Stimulated activated CD8-positive, alpha-beta memory T cell treated with anti-CD3 and anti-CD28 coated beads, Interleukin-15, amount 100 ng/mL, for 4 hours (primary cell): ENCODE measurements at places on chromosomes 2 and 18.

DNA sequence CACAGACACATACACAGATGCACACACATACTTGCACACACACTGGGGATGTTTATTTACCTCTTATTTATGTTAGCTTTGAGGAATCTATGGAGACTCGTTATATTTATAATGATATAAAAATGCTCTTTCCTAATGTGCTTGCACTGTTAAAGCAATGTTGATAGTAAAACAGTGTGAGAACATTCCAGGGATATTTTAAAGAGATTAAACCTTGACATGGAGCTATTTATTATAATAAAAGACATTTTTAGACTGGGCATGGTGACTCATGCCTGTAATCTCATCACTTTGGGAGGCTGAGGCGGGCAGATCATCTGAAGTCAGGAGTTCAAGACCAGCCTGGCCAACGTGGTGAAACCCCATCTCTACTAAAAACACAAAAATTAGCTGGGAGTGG lies 557.3 kb upstream of the ZNF804A start:
- DNase-seq, result no peak

DNA sequence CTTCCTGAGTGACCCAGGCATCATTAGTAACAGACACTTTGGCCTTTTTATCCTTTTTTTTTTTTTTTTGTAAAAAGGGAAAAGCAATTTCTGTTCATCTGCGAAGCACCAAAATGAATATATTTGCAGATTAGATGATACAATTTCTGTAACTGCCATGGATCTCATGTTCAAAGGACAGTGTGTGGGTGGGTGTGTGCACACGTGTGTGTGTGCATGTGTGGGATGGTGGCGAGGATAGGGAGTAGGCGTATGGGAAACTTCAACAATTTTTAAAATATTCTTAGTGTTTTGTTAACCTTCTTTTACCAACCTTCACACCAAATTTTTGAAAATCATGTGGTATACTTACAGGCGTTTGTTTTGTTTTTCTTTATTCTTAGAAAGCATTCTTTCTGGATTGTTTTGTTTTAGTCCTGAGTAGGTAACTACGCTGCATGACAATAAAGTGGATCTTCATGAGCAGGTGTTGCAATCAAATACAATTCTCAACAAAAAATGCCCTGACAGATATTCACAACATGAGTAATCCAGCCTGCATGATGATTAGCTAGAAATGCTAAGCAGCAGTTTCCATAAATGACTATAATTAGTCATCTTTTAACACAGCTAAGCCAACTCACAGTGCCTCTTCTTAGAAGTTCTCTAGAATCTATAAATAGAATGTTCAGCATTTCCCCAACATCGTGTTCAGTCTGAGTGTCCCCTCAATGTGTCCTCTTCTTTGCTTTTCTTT lies 53.5 kb upstream of the RMDN2 start:
- DNase-seq, result no peak

DNA sequence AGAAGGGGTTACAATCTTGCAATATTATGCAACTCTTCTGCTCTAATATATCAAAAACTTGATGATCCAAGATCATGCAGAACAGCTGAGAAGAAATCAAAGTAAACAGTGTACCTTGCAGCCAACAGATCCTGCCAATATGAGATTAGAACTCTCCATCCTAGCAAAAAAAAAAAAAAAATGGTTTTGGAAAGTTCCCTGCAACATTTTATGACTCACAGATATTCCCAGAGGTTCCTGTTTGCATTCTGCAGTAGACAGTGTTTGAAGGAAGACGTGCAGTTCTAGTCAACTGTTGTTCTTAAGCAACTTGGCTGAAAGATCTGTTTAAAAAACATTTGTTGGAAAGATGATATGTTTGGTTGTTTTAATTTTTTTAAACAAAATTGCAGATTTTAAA lies 103.6 kb upstream of the WDR75 start:
- no peak for DNase-seq

- no peak for DNase-seq
Observed at GRCh38 chr2:160515120-160515519, 21.5 kb upstream of the RBMS1 start.

GRCh38 chr2:223771475-223771874 lies 65.9 kb downstream of the AP1S3 start:
- DNase-seq, result no peak

DNA sequence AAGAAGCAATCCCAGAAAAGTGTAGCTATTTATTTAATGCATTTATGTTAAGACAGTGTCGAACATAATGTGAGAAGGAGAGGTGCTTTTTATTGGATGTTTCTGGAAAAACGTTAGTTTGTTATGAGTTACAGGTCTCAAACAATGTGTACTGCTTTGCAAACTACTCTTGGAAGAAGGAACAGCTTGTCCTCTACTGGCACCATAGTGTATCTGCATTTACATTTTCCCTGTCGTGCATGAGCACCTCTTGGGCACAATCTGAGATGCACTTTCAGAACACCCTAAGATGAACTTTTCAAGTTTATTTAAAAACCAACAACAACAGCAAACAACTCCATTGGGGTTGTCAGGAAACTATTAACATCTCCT lies 22.8 kb downstream of the CCNYL1 start:
- DNase-seq, result no peak

- DNase-seq, result no peak
Observed at GRCh38 chr18:39793609-39794008, 2161.4 kb upstream of the PIK3C3 start.

DNA sequence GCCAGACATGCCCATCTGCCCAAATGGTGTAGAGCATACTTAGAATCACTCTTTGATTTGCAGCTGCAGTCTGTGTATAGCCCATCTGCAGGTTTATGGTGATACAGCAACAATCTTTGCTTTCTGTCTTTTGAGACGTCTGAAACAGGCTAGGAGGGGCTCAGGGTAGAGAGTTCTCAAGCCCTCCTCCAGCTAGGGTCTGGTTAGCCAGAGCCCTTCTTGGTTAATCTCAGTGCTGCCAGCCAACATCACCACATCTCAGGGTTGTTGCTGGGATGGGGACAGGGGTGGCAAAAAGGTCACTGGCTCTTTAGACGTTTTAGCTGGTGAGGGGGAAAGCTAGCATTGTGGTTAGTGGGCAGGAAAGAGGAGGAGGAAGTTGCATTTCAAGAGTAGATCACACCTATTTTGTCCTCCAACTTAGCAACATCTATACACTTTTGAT lies 136.6 kb upstream of the ACAA2 start:
- DNase-seq, result no peak

GRCh38 chr18:34729264-34729663 lies 19.2 kb downstream of the DTNA start:
- DNase-seq, result no peak

DNA sequence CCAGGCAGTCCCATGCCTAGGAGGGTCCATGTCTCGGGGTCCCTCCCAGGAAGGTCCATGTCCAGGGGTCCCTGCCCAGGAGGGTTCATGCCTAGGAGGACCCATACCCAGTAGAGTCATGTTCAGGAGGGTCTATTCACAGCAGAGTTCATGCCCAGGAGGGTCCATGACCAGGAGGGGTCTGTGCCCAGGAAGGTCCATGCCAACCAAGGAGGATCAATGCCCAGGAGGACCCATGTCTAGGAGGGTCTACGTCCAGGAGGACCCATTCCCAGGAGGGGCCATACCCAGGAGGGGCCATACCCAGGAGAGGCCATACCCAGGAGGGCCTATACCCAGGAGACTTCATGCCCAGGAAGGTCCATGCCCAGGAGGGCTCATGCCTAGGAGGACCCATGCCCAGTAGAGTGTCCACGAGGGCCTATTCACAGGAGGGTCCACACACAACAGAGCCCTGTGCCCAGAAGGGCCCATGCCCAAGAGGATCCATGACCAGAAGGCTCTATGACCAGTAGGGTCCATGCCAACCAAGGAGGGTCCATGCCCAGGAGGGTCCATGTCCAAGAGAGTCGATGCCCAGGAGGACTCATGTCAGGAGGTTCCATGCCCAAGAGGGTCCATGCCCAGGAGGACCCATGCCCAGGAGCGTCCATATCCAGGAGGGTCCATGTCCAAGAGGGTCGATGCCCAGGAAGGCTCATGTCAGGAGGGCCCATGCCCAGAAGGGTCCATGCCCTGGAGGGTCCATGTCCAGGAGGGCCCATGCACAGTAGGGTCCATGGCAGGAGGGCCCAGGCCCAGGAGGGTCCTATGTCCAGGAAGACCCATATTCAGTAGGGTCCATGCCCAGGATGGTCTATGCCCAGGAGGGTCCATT lies 10.1 kb downstream of the GPR35 start:
- DNase-seq, result no peak

DNA sequence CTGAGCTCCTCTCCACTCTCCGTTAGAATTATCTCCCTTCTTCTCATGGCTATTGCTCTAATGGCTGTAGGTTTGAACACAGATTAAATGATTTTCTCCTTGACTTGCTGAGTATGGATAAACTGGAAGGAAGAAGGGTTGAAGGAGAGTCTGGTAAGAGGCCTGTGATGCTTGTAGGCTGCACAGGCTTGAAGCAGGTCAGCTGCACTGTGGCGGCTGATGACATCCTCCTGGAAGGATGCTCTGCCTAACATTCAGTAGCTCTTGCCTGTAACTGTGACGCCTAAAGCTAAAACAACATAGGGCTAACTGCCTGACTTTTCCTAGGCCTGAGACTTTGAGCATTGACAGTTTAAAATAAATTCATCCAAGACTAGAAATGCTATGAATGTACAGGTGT lies 166.3 kb downstream of the MREG start:
- DNase-seq, result no peak

- DNase-seq, result no peak
Observed at GRCh38 chr2:47357483-47357882, 45.5 kb upstream of the MSH2 start.

DNA sequence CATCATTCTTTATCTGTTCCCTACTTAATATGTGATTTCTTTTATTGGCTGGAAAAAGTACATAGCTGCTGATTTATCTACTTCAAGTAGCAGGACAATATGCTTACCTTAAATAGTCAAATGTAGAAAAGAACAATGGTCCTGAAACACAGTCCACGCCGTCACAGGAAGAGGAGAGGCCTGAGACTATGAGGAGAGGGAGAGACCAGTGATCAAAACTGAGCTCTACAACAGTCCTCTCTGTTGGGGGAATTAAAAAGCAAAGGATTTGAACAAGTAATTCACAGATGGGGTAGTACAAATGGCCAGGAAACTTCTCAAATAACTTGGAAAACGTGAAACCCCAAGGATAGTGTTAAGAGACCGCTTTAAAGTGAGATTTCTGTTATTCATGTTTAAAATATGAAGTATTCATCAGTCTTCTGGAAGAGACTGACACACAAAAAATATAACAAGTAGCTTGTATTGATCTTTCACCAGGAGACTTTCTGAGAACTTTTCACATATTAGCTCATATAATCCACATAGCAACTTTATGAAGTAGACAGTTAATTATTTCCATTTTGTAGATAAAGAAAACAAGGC lies 20.2 kb downstream of the SCYGR8 start:
- no peak for DNase-seq

DNA sequence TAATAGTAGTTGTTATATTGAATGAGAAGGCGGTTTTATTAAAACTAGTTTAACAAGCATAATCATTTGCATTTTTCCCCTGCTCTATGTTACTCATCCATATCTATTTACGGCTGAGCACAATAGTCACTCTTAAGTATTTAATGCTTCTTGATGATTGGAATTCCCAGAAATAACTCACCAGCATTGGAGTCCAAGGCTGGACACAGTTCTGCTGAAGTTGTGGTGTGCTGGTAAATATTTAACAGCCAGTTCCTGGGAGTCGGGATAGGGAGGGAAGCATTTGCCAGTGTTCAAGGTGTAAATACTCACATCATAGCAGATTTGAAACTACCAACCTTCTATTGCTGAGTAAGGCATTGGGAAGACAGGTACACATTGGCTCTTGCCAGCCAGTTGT lies 315.1 kb downstream of the MTX2 start:
- DNase-seq, result no peak

- DNase-seq, result no peak
Observed at GRCh38 chr2:55019526-55020258, 30.6 kb downstream of the RTN4 start.

- DNase-seq, result no peak
Observed at GRCh38 chr18:3384664-3385563, 65.1 kb upstream of the TGIF1 start.

DNA sequence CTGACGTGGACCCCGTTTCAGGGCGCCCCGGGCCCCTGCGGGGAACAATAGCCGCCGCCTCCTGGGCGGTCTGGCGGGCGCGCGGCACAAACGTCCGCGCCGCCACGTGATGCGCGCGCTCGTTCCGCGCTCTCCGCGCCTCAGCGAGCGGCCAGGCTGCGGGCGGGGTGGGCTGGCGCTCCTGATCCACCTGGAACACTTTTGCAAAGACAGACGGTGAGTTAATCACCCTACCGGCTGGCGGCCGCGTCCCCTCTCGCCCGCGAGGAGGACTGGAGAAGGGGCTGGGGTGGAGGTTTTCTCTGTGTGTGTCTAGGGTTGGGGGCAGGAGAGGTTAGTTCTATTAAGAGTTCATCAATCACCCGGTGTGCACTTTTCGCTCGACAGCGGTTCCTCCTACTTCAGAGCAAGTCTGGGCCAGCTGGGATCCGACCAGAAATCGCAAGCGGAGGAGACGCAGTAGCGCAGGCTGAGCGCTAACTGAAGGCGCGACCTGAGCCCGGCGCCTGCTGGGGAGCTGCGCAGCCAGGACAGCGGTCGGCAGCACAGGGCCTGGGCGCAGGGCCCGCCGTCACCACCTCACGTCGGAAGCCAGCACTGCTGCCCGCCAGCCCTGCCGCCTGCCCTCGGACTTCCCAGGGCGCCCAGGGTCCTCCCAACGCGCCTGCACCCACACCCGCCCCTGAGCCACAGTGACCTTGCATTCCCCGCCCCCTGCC lies 10.3 kb upstream of the HOXD1 start:
- DNase-seq, result no peak

- no peak for DNase-seq
Observed at GRCh38 chr2:177553176-177553884, 160.8 kb downstream of the AGPS start.

DNA sequence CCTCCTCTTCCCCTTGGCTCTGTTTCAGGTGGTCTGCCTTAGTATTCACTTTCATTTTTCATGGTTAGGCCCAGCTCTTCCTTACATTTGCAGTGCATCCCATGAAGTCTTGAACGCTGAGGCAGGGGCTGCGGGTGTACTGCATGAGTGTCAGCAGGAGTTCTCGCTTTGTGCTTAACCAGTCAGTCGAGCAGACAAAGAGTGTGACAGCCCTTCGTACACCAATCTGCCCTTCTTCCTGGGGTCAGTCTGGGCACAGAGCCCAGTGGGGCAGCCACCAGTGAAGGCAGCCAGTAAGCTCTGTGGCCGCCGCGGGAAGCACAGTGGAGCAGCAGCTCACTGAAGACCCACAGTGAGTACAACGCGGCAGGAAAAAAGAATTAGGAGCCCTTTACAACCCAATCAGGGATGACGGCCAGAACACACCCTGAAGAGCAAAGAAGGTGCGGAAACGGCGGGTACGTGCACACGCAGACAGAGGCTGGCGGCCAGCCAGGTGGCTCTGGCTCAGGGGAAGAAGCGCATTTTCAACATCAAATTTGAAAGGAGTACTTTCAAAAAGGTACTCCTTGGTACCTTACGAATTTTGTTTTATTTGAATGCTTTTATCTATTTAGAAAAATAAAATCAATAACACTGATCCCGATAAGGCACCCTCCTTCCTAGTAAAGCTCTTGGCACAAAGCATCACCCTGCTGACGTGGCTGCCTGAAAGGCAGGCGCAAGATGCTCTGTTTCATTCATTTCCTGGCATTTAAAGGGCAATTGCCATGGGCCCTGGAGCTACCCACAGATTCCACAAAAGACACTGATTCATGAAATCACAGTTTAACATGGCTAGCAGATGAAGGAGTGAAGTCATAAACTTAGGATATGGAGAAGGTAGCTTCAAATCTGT lies 47.0 kb upstream of the SEMA4C start:
- DNase-seq, result no peak

GRCh38 chr2:240574386-240575100 lies 6.3 kb downstream of the RNPEPL1 start:
- DNase-seq, result no peak
